ENCODE measurements at places on chromosomes 6 and 20. TPM values are rescaled to one million over a fixed set of nuclear protein-coding genes. Genes with fewer than 3 reads are reported as not detected.

The TRIM10 gene
- total RNA-seq, result not detected

The HMGN3 gene
- total RNA-seq, result 270 TPM

The CDH4 gene
- 2.1 TPM for total RNA-seq

The EEF1A2 gene
- 6.4 TPM for total RNA-seq

The CD24 gene
- 193 TPM for total RNA-seq

The BNIP5 gene
- total RNA-seq, result not detected

The WFDC10B gene
- not detected for total RNA-seq

The EHMT2 gene
- 72.8 TPM for total RNA-seq

Measured in Daoy (cell line).